ENCODE measurements at places on chromosomes 2 and 18.

- no peak for DNase-seq
Observed at GRCh38 chr2:191401287-191401686, 156.1 kb downstream of the MYO1B start.

DNA sequence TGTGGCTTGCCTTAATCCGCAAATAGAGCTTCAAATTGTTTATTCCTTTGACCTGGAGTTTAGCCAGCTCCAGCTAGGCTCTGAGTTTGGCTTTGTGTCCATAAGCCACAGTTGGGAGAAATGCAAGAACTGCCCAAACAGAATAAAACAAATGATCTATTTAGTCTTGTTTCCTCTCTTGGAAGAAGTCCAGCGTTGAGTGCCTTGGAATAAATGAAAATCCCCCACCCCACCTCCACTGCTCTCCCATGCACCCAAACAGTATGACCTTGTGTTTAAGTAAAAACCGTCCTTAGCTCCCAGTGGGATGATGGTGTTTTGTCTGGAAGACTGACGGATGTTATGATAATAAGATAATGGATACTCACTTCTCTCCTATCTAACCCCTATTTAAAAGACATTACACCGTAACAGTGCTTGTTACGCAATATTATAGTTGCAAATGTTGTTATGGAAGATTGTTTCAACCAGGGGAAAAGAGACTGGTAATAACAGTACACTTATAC lies 3.2 kb upstream of the SERPINE2 start:
- no peak for DNase-seq

GRCh38 chr2:23600346-23600745 lies 215.4 kb downstream of the KLHL29 start:
- DNase-seq: no peak

- DNase-seq: peak; percentile 54
Observed at GRCh38 chr2:95115418-95115817, 6.2 kb downstream of the MRPS5 start.

GRCh38 chr18:51235009-51235789 lies 37.7 kb upstream of the MEX3C start:
- DNase-seq: peak; percentile 30

DNA sequence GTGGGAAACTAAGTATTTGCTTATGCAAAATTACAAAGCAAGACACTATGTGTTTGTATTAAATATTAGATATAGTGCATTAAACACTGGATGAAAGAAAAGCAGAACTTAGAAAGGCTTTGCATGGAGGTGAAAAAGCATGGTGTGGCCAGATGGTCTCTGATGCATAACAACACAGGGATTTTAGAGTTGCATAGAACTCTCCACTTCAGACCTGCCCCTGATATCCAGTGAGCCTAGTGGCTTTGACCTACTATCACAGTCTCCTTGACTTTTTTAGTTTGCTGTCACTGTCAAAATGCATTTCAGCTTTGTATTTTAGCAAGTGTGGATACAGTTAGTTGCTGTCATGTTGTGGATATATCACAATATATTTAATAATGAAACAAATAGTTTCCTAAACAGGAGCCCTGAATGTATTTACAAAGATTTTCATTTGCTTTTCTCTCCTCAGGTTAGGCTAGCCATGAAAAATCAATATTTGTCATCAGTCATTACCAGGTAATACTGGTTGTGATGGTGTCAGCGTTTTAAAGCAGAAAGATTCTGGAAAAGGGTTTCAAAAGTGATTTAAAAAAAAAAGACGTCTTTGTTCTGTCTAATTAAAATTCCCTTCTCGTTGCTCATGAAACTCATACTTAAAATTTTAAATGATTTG lies 5.2 kb downstream of the CSRNP3 start:
- no peak for DNase-seq

DNA sequence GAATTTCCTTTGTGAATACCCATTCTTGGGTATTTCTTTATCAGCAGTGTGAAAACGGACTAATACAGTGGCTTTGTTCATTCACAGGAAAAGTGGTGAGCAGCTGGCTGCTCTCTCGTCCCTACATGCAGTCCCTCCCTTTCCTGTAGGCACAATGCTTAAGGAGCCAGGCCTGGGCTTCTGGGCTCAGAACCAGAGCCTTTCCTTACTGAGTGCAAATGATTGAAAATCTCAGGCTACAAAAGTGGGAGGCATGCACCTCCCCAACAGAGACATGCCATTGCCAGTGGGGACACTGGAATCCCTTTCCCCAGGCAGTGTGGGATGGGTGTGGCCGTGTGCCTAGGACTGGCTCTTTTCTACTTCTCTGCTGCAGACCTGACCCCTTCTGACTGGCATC lies 61.3 kb downstream of the MCFD2 start:
- DNase-seq: no peak

DNA sequence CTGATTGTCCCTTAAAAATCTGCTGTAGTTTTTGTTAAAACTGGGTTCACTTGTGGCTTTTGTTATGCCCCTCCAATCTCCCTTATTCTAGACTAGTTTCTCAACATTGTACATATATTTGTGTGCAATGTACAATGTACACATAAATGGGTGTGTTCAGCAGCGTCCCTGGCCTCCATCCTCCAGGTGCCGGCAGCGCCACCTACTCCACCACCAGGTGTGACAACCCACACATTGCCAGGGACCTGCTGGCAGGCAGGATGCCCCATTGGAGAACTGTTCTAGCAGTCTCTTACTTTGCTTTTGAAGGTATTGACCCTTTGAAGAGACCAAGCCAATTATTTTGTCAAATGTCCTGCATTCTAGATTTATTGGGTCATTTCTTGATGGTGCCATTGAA lies 75.4 kb downstream of the SH3RF3 start:
- DNase-seq: no peak

DNA sequence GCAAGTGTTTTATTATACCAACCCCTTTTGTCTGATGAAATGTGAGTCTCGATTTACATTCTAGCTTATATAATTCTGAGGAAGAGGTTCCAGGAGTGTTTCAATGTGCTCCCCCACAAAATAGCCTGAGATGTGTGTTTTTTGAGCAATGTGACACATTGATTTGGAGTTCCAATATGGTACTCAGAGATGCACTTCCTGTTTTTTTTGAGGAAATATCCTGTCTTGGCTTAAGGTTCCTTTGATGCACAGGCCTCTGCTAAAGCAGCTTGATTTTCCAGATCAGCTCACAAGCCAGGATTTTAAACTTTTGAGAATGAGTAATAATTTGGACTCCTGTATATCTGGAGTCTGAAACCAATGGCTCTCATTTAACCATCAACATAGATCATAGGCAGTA lies 221.4 kb downstream of the ACTR3 start:
- DNase-seq: no peak

GRCh38 chr2:4247791-4248190 lies 544.4 kb downstream of the DCDC2C start:
- no peak for DNase-seq

- DNase-seq: no peak
Observed at GRCh38 chr18:9779630-9780029, 71.5 kb downstream of the RAB31 start.

- DNase-seq: no peak
Observed at GRCh38 chr18:48186131-48186766, 222.9 kb downstream of the ZBTB7C start.

- no peak for DNase-seq
Observed at GRCh38 chr2:12199491-12200211, 453.2 kb downstream of the LPIN1 start.

- no peak for DNase-seq
Observed at GRCh38 chr2:211860224-211860623, 678.4 kb downstream of the ERBB4 start.

DNA sequence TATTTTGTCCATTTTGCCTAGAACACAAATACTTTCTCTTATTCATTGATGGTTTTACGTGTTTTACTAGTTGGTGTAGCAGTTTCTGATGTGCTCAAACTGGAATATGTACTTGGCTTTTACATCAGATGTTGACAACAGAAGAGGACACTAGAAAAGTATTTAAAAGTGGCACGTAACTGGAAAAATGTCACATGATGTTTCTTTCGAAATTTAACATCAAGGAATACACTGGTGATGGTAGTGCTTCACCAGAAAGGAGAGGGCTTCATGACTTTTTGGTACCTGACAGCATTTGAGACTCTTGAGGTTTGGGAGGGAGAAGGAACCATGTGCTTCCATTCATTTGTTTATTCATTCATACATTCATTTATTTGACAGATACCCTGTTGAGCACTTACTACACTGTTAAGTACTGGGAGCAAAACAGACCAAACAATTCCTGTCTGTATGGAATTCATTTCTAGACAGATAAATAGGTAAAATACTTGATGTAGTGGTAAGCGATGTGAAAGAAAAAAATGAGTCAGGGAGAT lies 1.5 kb downstream of the GIGYF2 start:
- no peak for DNase-seq

- DNase-seq: no peak
Observed at GRCh38 chr18:27627927-27628326, 442.8 kb upstream of the CHST9 start.

- no peak for DNase-seq
Observed at GRCh38 chr2:234026693-234027254, 23.7 kb upstream of the SPP2 start.

GRCh38 chr2:201852462-201852861 lies 46.1 kb downstream of the CDK15 start:
- no peak for DNase-seq

DNA sequence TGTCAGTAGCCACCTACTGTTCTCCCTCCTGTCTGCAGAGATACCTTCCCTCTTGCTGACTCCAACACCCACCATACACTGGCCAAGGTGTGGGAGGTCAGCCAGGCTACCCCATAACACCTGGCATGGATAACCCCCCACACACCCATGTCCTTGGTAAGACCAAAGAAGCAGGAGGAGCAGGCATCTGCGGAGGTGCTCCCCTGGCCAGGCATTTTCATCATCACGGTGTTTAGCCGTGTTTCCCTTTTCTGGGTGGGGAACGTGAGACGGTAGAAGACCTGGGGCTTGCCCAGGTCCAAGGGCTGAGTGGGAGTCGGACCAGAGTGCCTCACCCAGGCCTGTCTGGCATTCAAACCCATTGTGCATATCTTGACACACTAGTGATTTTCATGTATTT lies 150.3 kb downstream of the SMAD7 start:
- no peak for DNase-seq

DNA sequence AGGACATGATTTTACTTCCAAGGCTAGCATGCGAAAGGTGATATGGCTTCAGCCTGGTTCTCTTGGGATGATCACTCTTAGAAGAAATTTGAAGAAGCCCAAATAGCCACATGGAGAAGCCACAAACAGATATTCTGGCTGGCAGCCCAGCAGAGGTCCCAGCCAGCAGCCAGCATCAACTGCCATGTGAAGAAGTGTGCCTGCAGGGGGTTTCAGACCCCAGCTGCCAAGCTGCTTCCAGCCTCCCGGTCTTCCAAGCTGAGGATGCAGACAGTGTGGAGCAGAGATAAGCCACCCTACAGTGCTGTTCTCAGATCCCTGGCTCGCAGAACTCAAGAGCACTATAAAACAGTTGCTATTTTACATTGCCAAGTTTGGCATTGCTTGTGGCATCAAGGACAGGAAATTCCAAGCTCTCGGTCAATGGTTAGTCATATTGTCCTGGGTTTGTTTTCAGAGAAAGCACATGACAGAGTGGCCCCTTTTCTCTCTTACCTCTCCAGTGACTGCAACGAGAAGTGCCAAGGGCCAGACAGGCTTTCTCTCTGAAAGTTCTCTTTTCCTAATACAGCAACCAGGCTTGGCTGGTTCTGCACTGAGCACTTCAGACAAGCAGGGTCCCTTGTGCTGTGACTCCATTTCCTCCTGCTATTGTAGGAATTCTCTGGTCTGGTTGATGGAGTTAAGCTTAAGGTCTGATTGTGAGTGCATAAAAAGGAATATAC lies 223.7 kb downstream of the ANKRD30B start:
- no peak for DNase-seq

GRCh38 chr2:172455121-172455515 lies 27.7 kb downstream of the ITGA6 start:
- no peak for DNase-seq

DNA sequence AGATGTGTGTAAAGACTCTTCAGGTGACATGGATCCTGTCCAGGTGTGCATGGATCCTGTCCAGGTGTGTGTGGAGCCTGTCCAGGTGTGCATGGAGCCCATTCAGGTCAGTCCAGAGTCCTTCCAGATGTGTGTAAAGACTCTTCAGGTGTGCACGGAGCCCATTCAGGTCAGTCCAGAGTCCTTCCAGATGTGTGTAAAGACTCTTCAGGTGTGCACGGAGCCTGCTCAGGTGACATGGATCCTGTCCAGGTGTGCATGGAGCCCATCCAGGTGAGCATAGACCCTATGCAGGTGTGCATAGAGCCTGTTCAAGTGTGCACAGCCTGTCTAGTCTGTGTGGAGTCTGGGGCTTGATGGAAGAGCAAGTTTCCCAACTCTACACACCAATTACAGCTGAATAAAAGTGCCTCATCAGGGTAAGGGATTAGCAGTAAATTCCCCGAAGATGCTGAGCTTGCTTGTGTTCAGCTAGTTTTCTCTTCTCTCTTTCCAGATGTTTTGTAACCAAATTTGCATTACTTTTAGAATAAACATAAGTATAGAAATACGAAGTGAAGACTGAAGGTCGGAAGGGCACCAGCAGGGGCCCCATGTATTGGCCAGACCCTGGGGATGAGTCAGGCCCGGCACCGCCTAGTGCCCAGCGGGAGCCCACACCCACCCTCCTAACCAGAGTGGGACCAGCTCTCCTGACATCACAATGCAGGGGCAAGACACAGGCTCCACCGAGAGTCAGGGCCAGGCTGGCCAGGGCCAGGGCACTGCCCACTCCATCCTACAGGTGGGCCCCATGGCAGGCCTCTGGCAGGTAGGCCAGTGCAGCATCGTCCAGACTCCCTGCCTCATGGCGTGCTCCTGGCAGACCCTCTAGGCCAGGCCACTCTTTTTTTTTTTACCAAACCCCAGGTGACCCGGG lies 38.6 kb upstream of the GPC1 start:
- no peak for DNase-seq

All from activated T-cell treated with anti-CD3 and anti-CD28 coated beads for 48 hours (primary cell).